ENCODE measurements at places on chromosomes 6 and 20.

- DNase-seq: no peak
Measured at GRCh38 chr6:4316867-4317400, 181.6 kb upstream of the ECI2 start.

GRCh38 chr20:46296526-46297250 is 11.6 kb downstream of the CDH22 start:
- no peak for DNase-seq

GRCh38 chr6:70864401-70864800 is 92.5 kb downstream of the B3GAT2 start:
- no peak for DNase-seq

GRCh38 chr6:52517502-52518278 is 59.2 kb downstream of the TRAM2 start:
- DNase-seq: no peak

- DNase-seq: no peak
Measured at GRCh38 chr6:72365773-72366172, 256.1 kb upstream of the KCNQ5 start.

DNA sequence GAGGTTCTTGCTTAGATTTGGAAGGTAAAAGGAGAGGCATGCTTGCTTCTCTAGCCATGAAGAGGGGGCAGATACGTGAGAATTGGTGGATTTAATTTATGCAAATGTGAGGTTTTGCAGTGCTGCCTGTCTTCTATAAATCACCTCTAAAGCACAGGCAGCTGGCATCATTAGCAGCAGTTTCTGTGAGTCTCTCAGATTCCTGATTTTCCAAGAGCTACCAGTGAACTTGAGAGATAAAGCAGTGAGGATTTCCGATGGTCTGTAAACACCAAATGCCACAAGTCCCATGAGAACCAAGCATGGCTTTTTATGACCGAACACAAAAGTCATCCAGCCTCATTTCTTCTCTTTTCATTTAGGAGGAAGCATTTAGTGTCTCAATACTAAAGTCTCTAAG is 3.2 kb upstream of the SIRPB2 start:
- no peak for DNase-seq

GRCh38 chr6:17086469-17086868 is 15.4 kb upstream of the STMND1 start:
- DNase-seq: no peak

DNA sequence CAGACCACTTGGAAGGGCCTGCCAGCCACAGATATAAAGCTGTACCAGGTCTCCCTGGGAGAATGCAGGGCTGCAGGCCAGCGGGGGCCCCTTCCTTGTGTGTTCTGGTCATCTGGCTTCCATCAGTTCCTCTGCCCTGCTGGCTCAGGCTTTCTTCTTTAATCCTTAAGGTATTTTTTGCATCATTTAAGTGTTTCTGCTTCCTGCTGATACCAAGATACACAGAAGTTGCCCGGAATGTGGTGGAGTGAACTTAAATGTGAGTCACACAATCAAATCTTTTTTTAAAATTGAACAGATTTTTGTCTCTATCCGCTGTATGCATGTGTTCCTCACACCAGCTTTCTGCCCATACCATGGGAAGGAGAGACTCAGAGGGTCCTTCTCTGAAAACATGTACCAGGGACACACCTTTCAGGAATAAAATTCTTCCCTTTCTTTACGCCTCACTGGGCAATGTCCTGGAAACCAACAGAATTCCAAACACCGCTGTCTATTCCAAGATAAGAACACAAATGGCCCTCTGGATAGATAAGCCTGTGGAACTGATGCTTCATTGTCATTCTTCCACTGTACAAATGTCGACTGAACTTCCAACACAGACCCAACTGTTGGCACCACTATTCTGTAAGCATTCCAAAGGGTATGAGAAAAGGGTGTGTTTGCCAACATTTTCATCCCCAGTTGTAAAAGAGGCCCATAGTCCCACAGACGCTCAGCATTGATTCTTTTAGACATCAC is 206.2 kb upstream of the MYLIP start:
- no peak for DNase-seq

- no peak for DNase-seq
Measured at GRCh38 chr6:74638412-74638811, 567.4 kb downstream of the COL12A1 start.

GRCh38 chr6:135189344-135189743 is 8.2 kb downstream of the MYB start:
- DNase-seq: no peak

- no peak for DNase-seq
Measured at GRCh38 chr6:33143113-33143770, 49.0 kb downstream of the COL11A2 start.

GRCh38 chr20:57040924-57041323 is 225.5 kb downstream of the BMP7 start:
- DNase-seq: no peak

GRCh38 chr6:81531869-81532561 is 220.5 kb downstream of the TENT5A start:
- DNase-seq: no peak

GRCh38 chr6:161101517-161101916 is 109.9 kb downstream of the MAP3K4 start:
- no peak for DNase-seq

DNA sequence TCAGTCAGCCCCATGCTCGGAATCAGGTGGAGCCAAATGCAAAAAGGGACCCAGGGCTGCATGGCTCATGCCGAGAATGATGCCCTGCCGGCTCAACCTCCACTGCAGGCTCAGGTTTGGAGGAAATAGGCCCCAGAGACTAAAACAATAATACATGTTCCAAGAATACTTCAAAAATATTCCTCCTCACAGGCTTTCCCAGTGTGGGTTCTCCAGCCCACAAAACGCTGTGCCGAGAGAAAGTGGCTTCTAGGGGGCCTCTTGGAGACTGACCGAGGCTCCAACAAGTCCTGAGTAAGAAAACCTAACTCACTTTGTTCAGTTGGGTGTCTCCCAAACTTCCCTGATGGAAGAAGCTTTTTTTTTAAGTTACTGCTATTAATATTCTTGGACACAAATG is 73.9 kb downstream of the BANF2 start:
- DNase-seq: no peak
